ENCODE measurements at places on chromosomes 2 and 18. TPM values are rescaled to one million over a fixed set of nuclear protein-coding genes. Genes with fewer than 3 reads are reported as not detected.

The DLX1 gene
- not detected for total RNA-seq

The KYNU gene
- not detected for total RNA-seq

The CTAGE1 gene
- total RNA-seq: not detected

The BUB1 gene
- total RNA-seq: 5.8 TPM

The ABCB11 gene
- 0.65 TPM for total RNA-seq

The SLC23A3 gene
- 0.16 TPM for total RNA-seq

The ITGA6 gene
- 4.2 TPM for total RNA-seq

The IRS1 gene
- 17.3 TPM for total RNA-seq
